ENCODE measurements at places on chromosomes 7 and 10.
A peak's percentile ranks its signal among the peaks of the same experiment; 100 is the strongest.

- no peak for DNase-seq
Observed at GRCh38 chr7:17121671-17122070, 176.8 kb upstream of the AHR start.

- DNase-seq, result no peak
Observed at GRCh38 chr7:125396466-125397151, 467.0 kb upstream of the POT1 start.

DNA sequence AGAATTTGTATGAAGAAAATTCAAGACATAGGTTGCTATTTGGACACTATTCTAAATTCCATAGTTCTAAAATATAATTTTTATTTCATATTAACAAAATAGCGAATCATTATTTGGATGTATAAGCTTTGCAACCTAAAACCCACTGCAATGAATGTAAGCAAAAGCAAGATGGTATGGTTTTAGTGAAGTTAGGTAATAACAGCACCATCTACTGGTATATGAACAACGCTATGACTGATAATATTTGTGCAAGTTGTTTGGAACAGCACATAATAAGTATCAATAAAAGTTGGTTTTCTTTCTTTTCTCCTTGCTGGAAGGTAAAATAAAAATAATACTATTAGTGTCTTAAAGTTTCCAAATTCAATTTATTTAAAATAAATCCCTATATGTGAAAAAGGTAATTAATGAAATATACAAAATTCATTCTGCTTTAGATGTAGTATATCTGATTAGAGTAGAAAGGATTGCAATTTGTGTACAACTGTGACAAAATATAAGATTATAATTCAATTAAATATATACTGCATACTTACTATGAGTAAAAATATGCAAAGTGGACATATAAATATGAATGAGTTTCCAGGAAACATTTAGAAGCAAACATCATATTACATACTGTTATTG is 79.0 kb upstream of the LSM8 start:
- peak; percentile 40 for DNase-seq

- DNase-seq, result peak; percentile 82
Observed at GRCh38 chr10:122298598-122299301, 27.7 kb downstream of the BTBD16 start.

GRCh38 chr7:93773446-93773845 is 117.1 kb downstream of the TFPI2 start:
- no peak for DNase-seq

DNA sequence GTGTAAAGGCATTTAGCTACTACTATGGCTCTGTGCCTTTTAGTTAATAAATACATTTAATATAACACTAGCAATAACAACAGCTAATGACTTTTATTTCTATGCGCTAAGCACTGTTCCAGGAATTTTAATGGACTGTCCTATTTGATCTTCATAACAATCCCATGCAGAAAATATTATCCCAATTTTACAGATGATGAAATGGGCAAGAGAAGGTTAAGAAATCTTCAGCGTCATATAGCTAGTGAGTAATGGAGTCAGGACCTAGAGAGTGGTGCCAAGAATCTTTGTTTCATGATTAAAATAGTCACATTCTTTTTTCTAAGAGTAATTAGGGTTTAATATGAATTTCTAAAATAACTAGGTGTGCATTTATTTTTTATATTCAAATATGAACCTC is 32.4 kb downstream of the ACTA2 start:
- no peak for DNase-seq

DNA sequence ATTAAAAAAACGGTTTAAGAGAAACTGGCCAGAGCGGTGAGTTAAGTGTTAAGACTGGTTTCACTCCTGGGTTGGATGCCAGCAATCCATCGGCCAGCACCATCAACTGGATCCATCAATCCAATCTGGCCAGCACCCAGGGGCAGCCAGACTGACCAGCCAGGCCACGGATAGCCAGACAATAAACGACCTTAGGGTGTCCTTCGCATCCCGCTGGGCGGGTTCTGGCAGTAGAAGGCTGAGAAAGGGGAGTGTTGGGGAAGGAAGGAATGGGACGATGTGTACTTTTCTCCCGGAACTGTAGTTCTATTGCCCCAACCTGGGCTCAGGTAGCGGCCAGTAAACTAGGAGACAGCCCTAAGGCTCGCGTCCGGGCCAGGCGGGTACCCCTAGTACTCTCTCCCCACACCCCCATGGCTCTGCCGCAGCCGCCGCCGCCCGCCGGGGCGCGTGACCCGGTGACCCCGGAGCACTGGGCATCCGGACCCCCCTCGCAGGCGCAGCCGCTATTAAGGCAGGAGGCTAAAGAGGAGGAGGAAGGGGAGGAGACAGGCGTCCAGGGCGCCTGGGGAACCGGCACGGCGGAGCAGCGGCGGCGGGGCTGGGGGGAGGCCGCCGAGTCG is at the start of gene CASD1:
Gene CASD1 (plus strand): TSS at position 546 of the 623 bp plus-strand sequence. CDS start 276 bp downstream, outside the sequence.
- DNase-seq, result peak; percentile 29

DNA sequence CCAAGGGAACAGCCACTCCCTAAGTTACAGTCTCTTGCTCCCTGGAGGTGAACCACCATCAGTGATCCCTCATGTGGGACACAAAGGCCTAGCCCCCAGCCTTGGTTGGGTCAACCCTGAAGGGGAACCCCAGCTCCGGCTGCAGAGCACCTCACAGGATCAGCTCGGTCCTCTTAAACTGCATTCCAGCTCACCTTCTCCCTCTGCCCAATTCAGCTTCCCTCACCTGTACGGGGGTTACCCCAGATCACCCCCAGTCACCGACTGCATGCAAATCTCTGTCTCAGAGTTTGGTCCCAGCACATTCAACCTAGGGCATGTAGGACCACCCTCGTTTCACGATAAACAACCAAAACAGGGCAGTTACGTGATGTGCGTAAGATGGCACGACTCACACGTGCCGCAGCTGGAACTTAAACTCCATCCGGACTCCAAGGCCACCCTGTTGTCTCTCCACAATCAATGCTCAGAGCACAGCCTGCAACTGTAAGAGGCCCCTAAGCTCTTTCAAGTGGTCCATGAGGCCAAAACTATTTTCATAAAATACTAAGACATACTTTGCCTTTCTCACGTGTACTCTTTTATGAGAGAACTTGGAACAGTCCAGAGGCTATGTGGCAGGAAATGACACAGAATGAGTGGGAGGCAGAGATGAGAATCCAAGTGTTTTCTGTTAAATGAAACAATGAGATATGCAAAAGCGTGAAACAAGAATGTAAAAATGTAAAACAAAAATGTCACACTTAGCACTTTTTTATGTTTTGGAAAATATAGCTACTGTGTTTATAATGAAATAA is 285.2 kb downstream of the PTPRN2 start:
- DNase-seq, result no peak

GRCh38 chr7:37304921-37305320 is 143.7 kb downstream of the ELMO1 start:
- DNase-seq, result no peak
